Activated naive CD4-positive, alpha-beta T cell treated with anti-CD3 and anti-CD28 coated beads, Interleukin-2, amount 50 U/mL, for 16 hours (primary cell): ENCODE measurements at places on chromosomes 4 and X.

GRCh38 chr4:139301821-139302611 lies at the start of gene NDUFC1:
TSS of gene NDUFC1 (minus strand) at chr4:139302477. CDS start at chr4:139295798, 6,679 bp downstream.
- DNase-seq = peak; percentile 74

GRCh38 chr4:5018603-5019002 lies 655 bp downstream of the CYTL1 start:
- DNase-seq = no peak

DNA sequence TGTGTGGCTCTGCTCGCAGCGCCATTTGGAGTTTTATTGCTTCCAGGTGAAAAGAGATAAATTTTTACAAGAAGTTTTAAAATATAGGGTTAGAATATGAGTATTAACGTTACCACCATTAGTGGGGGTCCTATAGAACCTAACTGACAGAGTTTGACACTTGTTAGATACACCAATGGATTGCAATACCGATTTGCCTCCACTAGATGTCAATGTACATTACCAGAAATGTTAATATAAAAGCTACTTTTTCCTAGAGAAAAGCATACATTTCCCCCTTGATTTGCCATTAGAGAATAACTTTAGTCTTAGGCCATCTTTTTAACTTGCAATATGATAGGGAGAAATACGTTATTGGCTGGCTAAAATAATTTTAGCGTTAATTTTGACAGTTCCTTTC lies 108.4 kb downstream of the LINC00632 start:
- no peak for DNase-seq

GRCh38 chrX:10199212-10199611 lies 42.4 kb downstream of the CLCN4 start:
- no peak for DNase-seq

DNA sequence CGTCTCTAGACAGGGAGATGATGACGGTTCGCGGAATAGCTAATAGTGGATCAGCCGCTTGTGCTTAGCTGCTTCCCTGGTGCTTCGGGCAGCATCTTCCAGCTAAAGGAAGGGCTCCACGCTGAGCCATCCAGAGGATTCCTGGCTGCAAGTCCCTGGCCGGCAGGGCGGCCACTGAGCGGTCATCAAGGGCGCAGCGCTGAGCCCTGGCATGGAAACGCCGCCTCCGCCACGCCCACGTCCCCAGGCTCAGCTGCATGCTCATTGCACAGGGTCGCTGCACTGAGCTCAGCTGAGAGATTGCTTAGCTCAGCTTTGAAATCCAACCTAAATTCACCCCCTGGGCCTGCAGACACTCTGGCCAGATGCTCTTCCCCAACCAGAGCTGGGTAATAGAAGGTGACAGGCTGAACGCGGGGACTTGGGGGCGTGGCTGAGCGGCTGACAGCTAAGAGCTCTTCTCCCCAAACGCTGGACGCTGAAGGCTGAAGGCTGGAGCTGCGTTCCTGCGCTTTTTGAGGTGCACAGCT lies 118.2 kb upstream of the KIT start:
- DNase-seq = no peak

DNA sequence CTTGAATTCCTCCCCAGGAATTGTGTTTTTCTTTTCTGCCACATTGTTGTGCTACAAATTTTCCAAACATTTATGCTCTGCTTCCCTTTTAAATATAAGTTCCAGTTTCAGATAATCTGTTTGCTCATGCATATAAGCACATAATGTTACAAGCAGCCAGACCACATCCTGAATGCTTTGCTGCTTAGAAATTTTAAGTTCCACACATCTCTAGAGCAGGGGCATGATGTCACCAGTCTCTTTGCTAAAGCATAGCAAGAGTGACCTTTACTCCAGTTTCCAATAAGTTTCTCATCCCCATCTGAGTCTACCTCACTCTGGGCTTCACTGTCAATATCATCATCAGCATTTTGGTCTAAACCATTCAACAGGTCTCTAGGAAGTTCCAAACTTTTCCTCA lies 932.5 kb downstream of the SH3BGRL start:
- no peak for DNase-seq

GRCh38 chr4:12545812-12546211 lies 938.3 kb downstream of the RAB28 start:
- no peak for DNase-seq

DNA sequence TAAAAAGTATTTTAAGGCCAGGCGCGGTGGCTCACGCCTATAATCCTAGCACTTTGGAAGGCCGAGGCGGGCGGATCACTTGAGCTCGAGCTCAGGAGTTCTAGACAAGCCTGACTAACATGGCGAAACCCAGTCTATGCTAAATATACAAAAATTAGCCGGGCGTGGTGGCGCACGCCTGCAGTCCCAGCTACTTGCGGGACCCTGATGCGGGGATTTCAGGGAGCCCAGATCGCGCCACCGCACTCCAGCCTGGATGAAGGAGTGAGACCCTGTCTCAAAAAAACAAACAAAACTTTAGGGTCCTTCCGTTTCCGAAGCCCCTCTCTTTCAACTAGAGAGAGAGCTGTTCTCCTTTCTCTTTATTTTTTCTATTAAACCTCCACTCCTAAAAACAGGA lies 1.2 kb downstream of the SLC25A31 start:
- no peak for DNase-seq

GRCh38 chr4:137531986-137532868 lies at the start of gene PCDH18:
TSS of gene PCDH18 (minus strand) at chr4:137532494. CDS start at chr4:137532088, 406 bp downstream.
- no peak for DNase-seq

DNA sequence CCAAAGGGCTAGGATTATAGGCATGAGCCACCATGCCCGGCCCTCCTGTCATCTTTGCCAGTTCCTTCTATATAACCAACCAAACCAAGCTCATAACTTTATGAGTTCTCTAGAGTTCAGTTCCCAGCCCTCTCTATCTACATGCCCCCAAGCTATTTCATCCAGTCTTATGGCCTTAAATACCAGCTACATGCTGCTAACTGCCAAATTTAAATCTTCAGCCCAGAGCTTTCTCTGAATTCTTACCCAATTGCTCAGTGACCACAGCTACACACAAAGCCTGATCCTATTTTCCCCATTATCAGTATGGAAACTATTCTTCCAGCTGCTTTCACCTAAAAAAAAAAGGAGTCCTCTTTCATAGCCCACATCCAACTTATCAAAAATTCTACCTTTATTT lies 23.1 kb downstream of the TMEM184C start:
- DNase-seq = no peak

DNA sequence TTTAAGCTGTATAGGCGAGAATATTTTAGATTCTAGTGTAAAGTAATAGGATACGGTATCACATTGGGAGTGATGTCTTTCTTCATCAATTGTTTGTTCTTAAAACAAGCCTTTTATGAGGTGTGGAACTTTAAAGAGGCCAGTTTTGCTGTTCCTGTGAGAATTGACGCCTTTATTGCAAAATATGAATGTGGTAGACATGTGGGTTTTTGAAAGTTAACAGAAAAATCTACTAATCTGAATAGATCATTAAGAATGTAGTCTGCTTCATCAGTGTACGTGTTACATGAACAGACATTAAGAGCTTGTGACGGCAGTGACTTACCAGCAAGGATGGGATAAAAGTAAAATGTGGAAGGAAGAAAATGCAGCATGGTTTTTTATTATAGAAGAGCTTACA lies 63.8 kb downstream of the STOX2 start:
- DNase-seq = no peak

- no peak for DNase-seq
Observed at GRCh38 chr4:36269101-36269500, 12.3 kb upstream of the DTHD1 start.

DNA sequence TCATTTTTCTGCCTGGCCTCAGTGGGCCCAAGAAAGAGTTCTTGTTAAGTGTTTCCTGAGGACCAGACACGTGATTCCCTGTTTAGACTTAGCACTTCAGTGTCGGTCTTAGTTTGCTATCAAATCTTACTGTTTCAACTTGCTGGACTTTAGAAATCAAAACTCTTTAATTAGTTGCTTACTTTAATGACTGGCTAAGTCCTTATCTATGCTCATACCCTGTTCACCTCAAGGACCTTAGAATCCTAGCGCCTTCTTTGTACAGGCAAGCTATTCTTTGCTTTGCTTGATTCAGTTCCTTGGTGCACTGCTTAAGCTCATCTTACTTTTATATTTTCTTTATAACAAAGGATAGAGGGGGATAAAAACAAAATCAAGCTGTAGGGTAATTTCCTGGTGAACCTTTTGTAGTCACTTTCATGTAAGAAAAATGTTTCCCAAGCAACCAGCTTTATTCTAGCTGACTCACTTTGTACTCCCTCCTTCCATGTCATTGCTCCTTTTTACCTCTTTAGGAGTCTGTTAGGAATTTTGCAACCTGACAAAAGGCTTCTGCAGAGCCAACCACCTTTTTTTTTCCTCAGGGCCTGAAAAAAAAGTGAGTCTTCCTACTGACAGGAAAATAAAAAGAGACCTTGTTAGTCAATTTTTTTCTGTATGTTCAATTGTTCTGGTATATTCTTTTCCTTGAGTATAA lies 14.7 kb downstream of the WDR44 start:
- DNase-seq = no peak

- DNase-seq = no peak
Observed at GRCh38 chrX:45360571-45360970, 159.9 kb upstream of the DIPK2B start.

GRCh38 chr4:5398056-5398455 lies 310.3 kb downstream of the EVC2 start:
- no peak for DNase-seq

DNA sequence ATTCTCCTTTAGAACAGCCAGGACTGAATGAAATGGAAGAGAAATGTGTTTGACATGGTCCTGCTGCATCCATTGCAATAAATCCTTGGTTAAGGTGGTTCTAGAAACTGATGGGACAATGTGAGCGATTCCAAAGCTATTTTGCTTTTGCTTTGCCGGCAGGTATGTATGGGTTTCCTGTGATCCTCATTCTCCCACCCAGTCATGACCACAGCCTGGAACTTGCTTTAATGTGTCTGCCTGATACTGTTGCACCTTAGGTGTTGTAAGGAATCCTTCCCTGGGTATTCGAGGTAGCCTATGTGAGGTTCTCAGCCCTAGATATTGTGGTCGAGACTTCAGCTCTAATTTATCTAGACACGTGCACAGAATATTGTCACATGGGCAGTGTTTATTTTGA lies 86.1 kb downstream of the ZNF518B start:
- DNase-seq = no peak

- no peak for DNase-seq
Observed at GRCh38 chr4:180840142-180840541, 1403.1 kb upstream of the TENM3 start.

DNA sequence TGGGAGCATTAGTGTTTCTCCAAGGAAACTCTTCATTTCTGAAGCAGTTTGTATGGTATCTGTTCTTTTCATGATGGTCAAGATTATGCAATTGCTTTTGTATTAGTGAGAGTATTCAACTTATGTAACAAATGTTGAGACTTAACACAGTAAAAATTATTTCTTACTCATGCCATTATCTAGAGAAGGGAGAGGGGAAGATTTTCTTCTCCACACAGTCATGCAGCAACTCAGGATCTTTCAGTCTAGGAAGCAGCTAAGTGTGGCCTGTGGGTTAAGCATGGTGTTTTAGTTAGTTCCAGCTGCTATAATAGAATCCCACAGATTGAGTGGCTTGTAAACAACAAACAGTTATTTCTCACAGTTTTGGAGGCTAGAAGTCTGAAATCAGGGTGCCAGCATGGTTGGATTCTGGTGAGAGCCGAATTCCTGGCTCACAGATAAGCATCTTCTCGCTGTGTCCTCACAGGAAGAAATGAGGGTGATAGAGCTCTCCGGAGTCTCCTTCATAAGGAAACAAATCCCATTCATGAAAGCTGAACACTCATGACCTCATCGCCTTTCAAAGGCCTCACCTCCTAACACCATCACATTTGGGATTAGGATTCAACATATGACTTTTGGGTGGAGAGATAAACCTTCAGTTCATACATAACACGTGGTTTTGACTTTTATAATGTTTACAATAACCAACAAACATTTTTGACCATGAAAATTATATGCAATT lies 101.2 kb downstream of the FRMPD4 start:
- DNase-seq = no peak

DNA sequence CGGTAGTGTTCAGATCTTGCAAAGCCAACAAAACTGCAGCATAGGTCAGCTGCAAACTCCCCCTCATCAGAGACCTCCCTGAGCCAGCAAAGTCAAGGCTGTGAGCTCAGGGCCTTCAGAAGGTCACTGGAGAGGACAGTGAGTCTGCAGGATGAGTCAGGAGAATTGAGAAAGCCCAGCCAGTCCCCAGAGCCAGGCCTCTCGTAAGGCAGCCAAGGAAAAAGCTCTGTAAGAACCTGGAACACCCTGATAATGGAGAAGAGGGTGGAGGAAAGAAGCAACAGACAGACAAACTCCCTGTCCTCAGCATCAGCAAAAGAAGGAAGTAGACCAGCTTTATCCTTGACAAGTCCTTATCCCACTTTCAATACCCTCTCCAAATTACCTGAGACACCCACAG lies 33.0 kb downstream of the GRIA3 start:
- no peak for DNase-seq

DNA sequence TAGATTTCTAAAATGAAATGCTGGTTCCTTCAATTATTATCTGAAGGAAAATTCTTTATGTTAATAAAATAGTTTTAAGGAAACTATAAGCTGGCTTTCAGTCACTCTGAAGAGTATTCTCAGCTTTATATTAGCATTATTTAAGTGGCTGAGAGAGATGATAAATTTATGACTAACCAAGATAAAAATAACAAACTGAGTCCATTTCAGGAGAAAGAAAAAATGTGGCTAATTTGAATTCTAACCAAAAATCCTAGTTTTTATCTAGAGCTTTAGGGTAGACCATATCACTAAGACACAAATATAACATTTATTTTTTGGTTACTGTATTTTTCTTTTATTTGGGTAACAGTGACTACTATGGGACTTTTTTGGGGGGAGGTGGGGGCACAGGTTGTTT lies 59.4 kb upstream of the NAP1L5 start:
- DNase-seq = no peak

GRCh38 chrX:136417806-136418205 lies 69.9 kb upstream of the BRS3 start:
- no peak for DNase-seq

- DNase-seq = no peak
Observed at GRCh38 chrX:55026143-55026542, 4.6 kb downstream of the ALAS2 start.

GRCh38 chr4:2368746-2369437 lies 49.6 kb downstream of the ZFYVE28 start:
- DNase-seq = no peak

- no peak for DNase-seq
Observed at GRCh38 chr4:37664696-37665095, 21.5 kb downstream of the RELL1 start.

DNA sequence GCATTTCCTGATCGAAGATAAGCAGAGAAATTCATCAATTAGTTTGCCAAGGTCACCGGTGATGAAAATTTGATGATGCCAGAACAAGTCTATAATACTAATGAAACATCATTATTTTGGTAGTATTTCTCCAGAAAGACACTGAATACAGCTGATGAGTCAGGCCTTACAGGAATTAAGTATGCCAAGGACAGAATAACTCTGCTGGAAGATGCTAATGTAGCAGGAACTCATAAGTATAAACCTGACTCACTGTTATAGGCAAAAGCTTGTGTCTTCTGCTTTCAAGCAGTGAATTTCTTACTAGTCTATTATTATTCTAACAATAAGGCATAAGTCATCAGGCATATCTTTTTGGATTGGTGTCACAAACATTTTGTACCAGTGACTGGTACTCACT lies 1825.1 kb upstream of the IGFBP7 start:
- no peak for DNase-seq

- no peak for DNase-seq
Observed at GRCh38 chrX:84876876-84877275, 126.8 kb upstream of the APOOL start.

- DNase-seq = no peak
Observed at GRCh38 chrX:5775846-5776430, 452.7 kb downstream of the NLGN4X start.
